ENCODE measurements at places on chromosomes 13 and 19. TPM values are rescaled to one million over a fixed set of nuclear protein-coding genes. Genes with fewer than 3 reads are reported as not detected.

NLRP5 gene
- not detected for total RNA-seq

GRCh38 chr19:29528350-29528945, 2.7 kb downstream of the VSTM2B start:
- peak; percentile 25 for DNase-seq

ZNF665 gene
- 1.4 TPM for total RNA-seq

TMEM238 gene
- total RNA-seq: not detected

BCAM gene
- total RNA-seq: 110 TPM

PGLYRP1 gene
- not detected for total RNA-seq

- DNase-seq: peak; percentile 13
Observed at GRCh38 chr13:33875618-33876401, 57.9 kb downstream of the RFC3 start.

RNF225 gene
- total RNA-seq: not detected

- no peak for DNase-seq
Observed at GRCh38 chr13:51759240-51759639, 44.7 kb downstream of the DHRS12 start.

GRCh38 chr13:99145461-99145860, 55.2 kb upstream of the UBAC2 start:
- no peak for DNase-seq

- no peak for DNase-seq
Observed at GRCh38 chr13:88000787-88001186, 329.6 kb downstream of the SLITRK5 start.

DNA sequence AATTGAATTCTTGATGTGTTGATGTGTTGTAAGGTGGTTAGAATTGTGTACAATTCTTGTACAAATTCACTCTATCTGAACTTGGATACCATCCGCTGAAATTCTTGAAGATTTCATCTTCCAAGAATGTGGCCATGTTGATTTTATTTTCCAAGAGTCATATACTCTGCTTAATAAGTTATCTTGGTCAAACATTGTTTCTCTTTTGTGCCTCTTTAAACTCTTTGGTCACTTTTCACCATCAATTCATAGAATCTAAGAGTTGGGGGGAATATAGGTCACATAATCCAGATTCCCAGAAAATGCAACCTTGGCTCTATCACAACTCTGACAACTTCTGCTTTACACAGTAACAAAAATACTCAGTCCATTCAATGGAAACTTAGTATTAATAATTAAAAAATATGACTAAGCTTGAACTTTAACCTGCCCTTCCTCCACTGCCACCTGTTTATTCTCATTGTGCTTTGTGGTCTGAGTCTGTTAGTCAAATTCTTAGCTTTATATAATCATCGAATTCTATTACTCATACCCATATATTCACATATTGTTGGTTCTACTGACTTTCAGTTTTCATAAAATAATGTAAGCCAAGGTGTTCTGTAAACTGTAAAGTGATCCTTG, 373.2 kb downstream of the LMO7 start:
- no peak for DNase-seq

DNA sequence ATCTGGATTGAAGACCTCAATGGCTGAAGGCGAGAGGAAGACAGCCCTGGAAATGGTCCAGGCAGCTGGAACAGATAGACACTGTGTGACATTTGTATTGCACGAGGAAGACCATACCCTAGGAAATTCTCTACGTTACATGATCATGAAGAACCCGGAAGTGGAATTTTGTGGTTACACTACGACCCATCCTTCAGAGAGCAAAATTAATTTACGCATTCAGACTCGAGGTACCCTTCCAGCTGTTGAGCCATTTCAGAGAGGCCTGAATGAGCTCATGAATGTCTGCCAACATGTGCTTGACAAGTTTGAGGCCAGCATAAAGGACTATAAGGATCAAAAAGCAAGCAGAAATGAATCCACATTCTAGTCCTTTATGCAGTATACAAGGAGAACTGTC, 1.2 kb downstream of the POLR1D start:
- no peak for DNase-seq

DNA sequence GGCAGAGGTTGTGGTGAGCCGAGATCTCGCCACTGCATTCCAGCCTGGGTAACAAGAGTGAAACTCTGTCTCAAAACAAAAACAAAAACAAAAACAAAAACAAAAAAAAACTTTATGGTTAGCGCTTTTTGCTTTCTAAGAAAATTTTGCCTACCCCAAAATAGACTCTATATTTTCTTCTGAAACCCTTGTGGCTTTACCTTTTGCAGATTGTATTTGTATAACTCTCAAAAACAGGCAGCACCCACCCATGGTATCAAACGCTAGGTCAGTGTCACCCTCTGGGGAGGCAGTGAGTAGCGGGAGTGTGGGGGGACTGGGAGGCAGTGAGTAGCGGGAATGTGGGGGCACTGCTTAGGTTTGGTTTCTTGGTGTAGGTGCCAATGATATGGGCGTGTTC, 7.5 kb upstream of the SLC39A3 start:
- DNase-seq: no peak

CASP14 gene
- not detected for total RNA-seq

- DNase-seq: no peak
Observed at GRCh38 chr13:42153199-42154113, 105.0 kb downstream of the DGKH start.

TUBA3C gene
- not detected for total RNA-seq

GRCh38 chr13:79679334-79679733, 198.4 kb downstream of the NDFIP2 start:
- DNase-seq: peak; percentile 44

- DNase-seq: no peak
Observed at GRCh38 chr13:98506322-98506721, 70.6 kb downstream of the STK24 start.

CXCL17 gene
- total RNA-seq: not detected

DNA sequence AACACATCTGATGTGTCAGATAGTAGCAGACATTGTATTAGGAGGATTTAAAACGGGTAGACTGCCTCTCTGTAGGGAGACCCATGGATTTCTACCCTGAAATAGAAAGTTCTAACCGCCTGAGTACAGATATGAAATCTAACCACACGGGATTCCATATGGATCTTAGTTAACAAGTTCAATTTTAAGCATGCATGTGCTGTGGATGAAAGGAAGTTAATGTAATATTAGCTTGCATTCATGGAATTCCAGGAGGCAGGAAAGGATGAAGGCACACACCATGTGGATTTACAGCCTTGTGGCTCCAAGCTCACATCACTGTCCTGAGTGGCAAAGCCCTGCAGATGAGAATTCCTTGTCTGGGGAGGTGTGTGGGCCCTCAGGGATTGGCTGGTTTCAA, 120.6 kb upstream of the IRS2 start:
- no peak for DNase-seq

SYCN gene
- total RNA-seq: not detected

DNA sequence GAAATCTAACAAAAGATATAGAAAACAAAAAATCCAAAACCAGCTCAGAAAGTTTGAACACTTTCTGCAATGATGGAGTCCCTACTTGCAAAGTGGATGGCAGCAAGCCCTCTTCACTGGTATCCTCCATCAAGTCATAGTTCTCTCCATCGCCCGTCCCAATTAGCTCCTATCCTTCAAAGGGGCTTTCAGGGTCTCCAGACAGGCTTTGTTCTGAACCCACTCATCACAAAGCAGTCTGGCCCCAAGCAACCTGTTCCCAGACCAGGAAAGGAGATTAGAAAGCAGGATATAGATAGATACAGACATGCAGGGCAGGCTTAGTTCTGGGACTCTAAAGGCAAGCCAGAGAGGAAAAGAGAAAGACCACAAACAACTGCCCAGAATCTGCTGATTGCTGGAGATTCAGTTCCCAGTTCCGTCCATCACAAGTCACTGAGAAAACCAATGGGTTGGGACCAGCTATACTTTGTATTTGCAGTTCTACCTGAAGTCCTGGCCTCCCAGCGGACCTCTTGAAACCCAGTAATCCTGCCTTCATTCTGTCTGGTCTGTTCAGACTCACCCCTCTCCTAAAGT, 47.2 kb upstream of the EPHX3 start:
- DNase-seq: no peak

GRCh38 chr13:30431269-30431940, 9.1 kb downstream of the UBE2L5 start:
- no peak for DNase-seq

ENOX1 gene
- total RNA-seq: 3.9 TPM

DNA sequence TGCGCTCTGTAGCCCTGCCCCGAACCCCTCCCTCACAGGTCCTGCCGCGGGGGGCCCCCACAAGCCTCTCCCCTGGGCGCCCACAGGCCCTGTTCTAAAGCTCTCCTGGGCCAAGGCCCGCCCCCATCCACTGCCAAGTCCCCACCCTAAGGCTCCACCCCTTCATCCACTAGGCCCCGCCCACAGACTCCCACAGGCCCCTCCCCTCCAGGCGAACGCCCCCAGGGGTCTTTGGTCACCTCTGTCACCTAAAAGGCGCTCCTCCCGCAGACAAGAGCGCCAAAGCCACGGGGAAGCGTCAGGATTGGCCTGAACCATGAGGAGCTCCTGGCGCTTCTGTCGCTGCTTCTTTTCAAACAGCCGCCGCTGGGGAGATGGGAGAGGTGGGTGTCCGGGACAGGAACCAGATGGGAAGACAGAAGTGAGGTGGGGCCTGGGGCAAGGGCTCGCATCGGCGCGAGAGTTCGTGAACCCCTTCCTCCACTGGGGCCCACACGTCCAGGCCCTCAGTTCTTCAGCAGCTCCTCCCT, 2.3 kb downstream of the TULP2 start:
- peak; percentile 71 for DNase-seq

DNA sequence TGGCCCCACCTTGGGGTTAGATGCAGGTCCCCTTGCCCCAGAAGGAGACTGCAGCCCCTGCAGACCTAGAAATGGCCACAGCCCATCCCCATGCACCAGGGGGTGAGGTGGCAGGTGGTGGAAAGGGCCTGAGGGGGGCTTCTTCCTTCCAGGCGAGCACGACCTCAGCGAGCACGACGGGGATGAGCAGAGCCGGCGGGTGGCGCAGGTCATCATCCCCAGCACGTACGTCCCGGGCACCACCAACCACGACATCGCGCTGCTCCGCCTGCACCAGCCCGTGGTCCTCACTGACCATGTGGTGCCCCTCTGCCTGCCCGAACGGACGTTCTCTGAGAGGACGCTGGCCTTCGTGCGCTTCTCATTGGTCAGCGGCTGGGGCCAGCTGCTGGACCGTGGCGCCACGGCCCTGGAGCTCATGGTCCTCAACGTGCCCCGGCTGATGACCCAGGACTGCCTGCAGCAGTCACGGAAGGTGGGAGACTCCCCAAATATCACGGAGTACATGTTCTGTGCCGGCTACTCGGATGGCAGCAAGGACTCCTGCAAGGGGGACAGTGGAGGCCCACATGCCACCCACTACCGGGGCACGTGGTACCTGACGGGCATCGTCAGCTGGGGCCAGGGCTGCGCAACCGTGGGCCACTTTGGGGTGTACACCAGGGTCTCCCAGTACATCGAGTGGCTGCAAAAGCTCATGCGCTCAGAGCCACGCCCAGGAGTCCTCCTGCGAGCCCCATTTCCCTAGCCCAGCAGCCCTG, 4.2 kb upstream of the F10 start:
- DNase-seq: no peak

NLRP11 gene
- total RNA-seq: not detected

KLHL1 gene
- total RNA-seq: not detected

- no peak for DNase-seq
Observed at GRCh38 chr13:27130979-27131623, 40.5 kb downstream of the USP12 start.

DNA sequence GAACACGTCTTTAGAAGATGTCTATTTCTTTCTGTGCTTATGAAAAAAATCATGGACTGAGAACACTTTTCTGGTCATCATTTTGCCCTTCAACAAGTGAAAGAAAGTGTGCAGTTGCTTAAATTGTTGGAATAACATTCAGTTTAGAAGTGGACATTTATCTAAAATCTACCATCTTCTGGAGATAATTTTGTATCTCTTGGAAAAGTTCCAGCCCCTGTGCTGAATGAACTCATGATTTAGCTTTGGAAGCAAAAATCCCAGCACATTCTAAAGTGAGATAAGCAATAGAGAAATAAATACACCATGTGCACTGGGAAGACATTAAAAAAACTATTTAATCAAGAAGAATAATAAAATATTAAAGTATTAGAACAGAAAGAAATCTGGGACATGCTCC, 1420.8 kb upstream of the SLC10A2 start:
- no peak for DNase-seq

SYNE4 gene
- total RNA-seq: not detected

DNA sequence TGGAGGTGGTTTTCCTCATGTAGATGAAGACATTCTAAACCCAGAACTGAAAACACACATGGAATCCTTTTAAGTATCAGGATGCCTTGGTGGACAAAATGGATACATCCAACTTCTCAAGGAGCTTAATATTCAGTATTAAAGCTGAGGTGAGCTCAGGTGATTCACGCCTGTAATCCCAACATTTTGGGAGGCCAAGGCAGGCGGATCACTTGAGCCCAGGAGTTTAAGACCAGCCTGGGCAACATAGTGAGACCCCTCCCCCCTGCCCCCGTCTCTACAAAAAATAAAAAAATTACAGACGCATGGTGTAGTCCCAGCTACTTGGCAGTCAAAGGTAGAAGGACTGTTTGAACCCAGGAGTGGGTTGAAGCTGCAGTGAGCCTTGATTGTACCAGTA, 28.8 kb downstream of the DPRX start:
- no peak for DNase-seq

TMEM91 gene
- total RNA-seq: 3.5 TPM

ZBTB32 gene
- total RNA-seq: not detected

RFPL4AL1 gene
- not detected for total RNA-seq

ZNF146 gene
- 30.3 TPM for total RNA-seq

- DNase-seq: no peak
Observed at GRCh38 chr19:38278751-38279150, 14.4 kb downstream of the SPINT2 start.

MEIOSIN gene
- total RNA-seq: not detected

DNA sequence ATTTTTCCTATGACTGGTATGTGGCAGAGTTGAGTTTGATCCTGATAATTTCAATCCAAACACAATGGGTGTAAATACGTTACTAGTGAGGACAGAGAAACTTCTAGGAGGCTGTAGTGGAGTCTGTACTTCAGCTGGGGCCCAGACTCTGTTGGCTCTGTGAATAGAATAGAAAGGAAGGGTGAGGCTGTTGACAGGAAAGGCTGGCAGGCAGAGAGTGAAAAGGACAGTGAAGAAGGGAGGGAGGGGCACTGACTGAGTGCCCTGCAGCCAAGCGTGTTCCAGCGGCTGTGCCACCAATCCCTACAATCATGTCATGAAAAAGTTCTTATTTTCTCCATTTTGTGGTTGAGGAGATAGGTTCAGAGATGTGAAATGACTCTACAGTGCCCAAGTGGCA, 80.5 kb downstream of the MBNL2 start:
- DNase-seq: no peak

GSX1 gene
- not detected for total RNA-seq
